WTC11 (cell line): ENCODE measurements at places on chromosomes 7 and 10.

DNA sequence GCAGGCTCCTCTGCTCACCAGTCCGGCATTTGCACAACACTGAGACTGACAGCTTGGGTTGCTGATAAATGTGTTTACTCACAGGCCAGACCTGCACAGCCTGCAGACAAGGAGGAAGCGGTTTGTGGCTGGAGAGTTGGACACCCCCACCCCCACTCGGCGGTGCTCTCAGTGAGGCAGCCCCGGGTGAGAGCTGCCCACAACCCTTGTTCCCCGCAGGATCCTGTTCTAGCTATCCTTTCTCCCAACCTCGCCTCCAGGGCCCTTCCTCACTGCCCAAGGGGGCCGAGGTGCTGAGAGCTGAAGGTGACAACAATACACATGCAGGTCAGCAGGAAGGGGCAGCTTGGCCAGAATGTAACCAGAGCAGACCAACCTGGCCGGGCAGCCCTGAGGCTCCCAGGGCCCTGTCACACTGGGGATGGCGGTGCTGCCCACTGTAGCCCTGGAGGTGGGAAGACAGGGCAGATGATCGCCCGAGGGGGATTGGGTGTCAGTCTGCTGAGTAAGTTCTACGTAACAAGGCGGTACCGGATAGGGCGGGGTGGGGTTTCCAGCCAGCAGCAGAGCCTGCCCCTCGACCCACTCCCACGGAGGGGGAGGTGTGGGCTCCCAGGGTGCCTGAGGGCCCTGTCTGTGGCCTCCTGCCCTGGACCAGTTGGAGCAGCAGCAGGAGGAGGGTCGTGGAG, 2.1 kb upstream of the ADAM8 start:
- peaks cover 6% of the 10 kb centered on the region; the same call in 1 of the 2 replicates for H3K4me1 ChIP-seq
- H3K27me3 ChIP-seq: no peaks in the 10 kb centered on the region
- H3K36me3 ChIP-seq: peaks cover 4% of the 10 kb centered on the region
- H3K4me3 ChIP-seq: no peak overlapping the region
- H3K27ac ChIP-seq: peak overlapping the region; percentile 57
- DNase-seq: no peak

GRCh38 chr10:70943841-70944466, 55.6 kb upstream of the PCBD1 start:
- H3K36me3 ChIP-seq: no peaks in the 10 kb centered on the region
- H3K27me3 ChIP-seq: no peaks in the 10 kb centered on the region; the same call in 1 of the 2 replicates
- no peak overlapping the region for H3K27ac ChIP-seq
- H3K4me1 ChIP-seq: 0 out of 2 replicates have a peak, but pooled peaks cover 2% of the 10 kb centered on the region
- DNase-seq: no peak
- no peak overlapping the region for H3K4me3 ChIP-seq

- H3K27ac ChIP-seq: peak overlapping the region; percentile 90
- peaks cover 16% of the 10 kb centered on the region for H3K36me3 ChIP-seq
- DNase-seq: no peak
- peaks cover 43% of the 10 kb centered on the region for H3K4me1 ChIP-seq
- no peak overlapping the region for H3K4me3 ChIP-seq
Observed at GRCh38 chr10:29636178-29636577, 1.4 kb upstream of the SVIL start.

GRCh38 chr7:1927937-1928644, 258.0 kb downstream of the ELFN1 start:
- no peak overlapping the region for H3K4me3 ChIP-seq
- H3K27me3 ChIP-seq: no peaks in the 10 kb centered on the region
- peaks cover 18% of the 10 kb centered on the region for H3K36me3 ChIP-seq
- no peak for DNase-seq
- H3K27ac ChIP-seq: no peak overlapping the region

GRCh38 chr7:17126413-17127268, 171.8 kb upstream of the AHR start:
- no peak overlapping the region for H3K4me3 ChIP-seq
- no peak overlapping the region for H3K27ac ChIP-seq
- no peaks in the 10 kb centered on the region for H3K36me3 ChIP-seq

DNA sequence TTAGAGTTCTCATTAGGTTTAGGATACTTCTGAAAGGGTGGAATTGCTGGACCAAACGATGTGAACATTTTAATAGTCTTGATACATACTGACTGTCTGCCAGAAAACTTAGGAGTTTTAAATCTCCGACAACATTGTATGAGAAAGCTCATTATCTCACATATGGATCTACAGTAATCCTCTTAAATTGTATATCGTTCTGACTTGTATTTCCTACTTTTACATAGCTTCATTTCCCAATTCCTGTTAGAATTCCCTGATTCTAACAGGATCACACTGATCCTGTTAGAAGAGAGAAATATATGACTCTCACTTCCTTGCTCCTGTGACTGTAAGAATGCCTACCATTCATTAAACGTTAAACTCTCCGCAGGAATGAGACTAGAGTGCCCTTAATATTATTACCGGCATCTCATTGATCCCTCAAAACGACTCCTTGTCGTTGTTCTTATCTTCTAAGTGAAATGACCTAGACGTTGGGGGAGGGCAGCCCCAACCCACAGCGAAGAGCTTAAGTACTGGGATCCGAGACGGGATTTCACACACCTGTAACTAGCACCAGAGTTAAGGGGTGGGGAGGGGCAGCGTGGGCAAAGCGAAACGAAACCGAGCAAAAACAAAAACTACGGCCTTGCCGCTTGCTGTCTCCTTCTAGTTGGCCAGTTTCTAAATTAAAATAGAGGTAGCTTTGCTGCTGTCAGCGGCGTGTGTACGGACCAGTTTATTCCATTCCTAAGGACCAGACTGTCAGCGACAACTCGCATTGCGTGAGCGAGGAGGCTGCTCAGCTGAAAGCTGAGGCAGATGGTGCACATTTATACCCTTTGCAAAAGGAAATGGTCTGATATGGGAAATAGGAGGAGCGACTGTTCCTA, 678 bp upstream of the TMEM106B start:
- H3K4me3 ChIP-seq: peak overlapping the region; percentile 84
- no peak for DNase-seq
- no peaks in the 10 kb centered on the region for H3K36me3 ChIP-seq
- peak overlapping the region; percentile 83 for H3K27ac ChIP-seq
- peaks cover 17% of the 10 kb centered on the region for H3K4me1 ChIP-seq
- H3K27me3 ChIP-seq: peaks cover 17% of the 10 kb centered on the region

GRCh38 chr10:124998624-124999291, 56.8 kb downstream of the ZRANB1 start:
- H3K27ac ChIP-seq: no peak overlapping the region; the same call in 1 of the 2 replicates
- H3K4me3 ChIP-seq: no peak overlapping the region
- DNase-seq: peak; percentile 6

- peaks cover 12% of the 10 kb centered on the region for H3K27me3 ChIP-seq
- H3K27ac ChIP-seq: no peak overlapping the region
- no peaks in the 10 kb centered on the region for H3K4me1 ChIP-seq
- no peak for DNase-seq
- H3K36me3 ChIP-seq: peaks cover 26% of the 10 kb centered on the region
- no peak overlapping the region for H3K4me3 ChIP-seq
Observed at GRCh38 chr10:80878330-80878729, 340.6 kb downstream of the SH2D4B start.

DNA sequence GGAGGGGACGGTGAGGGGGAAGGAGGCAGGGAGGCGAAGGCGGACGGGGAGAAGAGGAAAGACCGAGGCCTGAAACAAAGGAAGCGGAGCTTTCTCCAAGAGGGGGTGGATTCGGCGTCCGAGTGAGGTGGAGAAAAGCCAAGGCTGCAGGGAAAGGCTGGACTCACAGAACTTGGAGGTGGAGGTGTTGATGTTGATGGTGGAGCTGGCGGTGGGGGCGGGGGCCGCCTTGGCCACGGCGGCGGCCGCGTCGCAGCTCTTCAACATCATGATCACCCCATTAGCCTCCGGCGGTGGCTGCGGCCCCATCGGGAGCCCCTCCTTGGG, 578 bp downstream of the CACUL1 start:
- peak; percentile 69 for DNase-seq
- H3K27ac ChIP-seq: peak overlapping the region; percentile 97
- no peaks in the 10 kb centered on the region; the same call in 1 of the 2 replicates for H3K36me3 ChIP-seq
- H3K4me3 ChIP-seq: peak overlapping the region; percentile 93

- no peaks in the 10 kb centered on the region for H3K4me1 ChIP-seq
- H3K36me3 ChIP-seq: no peaks in the 10 kb centered on the region
- DNase-seq: no peak
- no peak overlapping the region for H3K4me3 ChIP-seq
- no peak overlapping the region for H3K27ac ChIP-seq
- H3K27me3 ChIP-seq: no peaks in the 10 kb centered on the region
Observed at GRCh38 chr7:54260941-54261371, 281.2 kb upstream of the VSTM2A start.

GRCh38 chr7:4240042-4240441, 442.1 kb upstream of the FOXK1 start:
- no peak for DNase-seq
- H3K27me3 ChIP-seq: no peaks in the 10 kb centered on the region
- peaks cover 14% of the 10 kb centered on the region for H3K36me3 ChIP-seq
- H3K27ac ChIP-seq: peak overlapping the region; percentile 75

GRCh38 chr10:123621916-123622315, 44.2 kb upstream of the GPR26 start:
- no peaks in the 10 kb centered on the region; the same call in 1 of the 2 replicates for H3K27me3 ChIP-seq
- no peak overlapping the region for H3K27ac ChIP-seq
- DNase-seq: no peak
